C1 segment of cervical spinal cord (tissue), 14 donors: ENCODE measurements at places on chromosomes 3 and 15.
A peak's percentile ranks its signal among the peaks of the same experiment; 100 is the strongest.

GRCh38 chr15:99084965-99085364 lies 19.9 kb upstream of the SYNM start:
- DNase-seq: no peak

GRCh38 chr15:56045068-56045748 lies 51.8 kb upstream of the NEDD4 start:
- DNase-seq: no peak

DNA sequence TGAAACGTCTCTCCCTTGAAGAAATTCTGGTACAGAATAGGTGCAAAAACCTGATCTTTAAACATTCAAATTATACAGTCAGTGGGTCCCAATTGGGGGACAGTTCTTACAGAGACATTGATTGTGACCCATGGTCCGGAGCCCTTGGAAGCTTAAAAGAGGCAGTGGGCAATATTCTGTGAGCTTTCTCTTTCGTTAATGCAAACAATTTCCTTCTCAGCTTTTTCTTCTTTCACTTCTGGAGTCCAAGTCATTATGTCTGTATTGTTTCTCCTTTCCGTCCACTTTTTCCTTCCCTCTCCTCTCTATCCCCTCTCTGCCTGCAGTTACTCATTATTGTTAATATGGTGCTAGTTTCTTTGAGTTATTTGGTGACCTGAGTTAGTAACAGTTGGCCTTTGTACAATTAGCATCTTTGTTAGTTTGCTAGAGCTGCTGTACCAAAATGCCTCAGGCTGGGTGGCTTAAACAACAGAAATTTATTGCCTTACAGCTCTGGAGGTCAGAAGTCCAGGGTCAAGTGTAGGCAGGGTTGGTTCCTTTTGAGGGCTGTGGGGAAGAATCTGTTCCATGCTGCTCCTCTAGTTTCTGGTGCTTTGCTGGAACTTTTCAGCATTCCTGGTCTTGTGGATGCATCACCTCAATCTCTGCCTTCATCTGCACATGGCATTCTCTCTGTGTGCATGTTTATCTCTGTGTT lies 102.6 kb downstream of the GMPS start:
- DNase-seq: no peak

DNA sequence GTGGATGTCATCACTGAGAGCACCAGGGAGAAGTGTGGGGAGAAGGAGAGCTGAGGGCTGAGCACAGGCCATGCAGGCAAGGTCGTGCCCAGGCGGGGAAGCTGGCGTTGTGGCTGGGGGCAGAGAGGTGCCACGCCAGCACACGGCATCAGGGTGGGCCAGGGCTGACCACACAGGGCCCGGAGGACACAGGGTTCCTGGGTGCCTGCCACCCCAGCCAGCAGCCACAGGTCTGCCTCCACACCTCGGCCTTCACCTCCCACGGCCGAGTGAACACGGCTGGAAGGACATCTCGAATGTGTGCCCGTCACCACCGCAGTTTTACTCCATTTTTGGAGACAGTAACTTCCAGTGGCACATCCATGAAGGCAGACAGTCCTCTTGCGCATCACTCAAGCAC lies 77.1 kb downstream of the ATP10A start:
- DNase-seq: no peak

GRCh38 chr3:38837358-38837757 lies 21.3 kb upstream of the SCN10A start:
- no peak for DNase-seq

DNA sequence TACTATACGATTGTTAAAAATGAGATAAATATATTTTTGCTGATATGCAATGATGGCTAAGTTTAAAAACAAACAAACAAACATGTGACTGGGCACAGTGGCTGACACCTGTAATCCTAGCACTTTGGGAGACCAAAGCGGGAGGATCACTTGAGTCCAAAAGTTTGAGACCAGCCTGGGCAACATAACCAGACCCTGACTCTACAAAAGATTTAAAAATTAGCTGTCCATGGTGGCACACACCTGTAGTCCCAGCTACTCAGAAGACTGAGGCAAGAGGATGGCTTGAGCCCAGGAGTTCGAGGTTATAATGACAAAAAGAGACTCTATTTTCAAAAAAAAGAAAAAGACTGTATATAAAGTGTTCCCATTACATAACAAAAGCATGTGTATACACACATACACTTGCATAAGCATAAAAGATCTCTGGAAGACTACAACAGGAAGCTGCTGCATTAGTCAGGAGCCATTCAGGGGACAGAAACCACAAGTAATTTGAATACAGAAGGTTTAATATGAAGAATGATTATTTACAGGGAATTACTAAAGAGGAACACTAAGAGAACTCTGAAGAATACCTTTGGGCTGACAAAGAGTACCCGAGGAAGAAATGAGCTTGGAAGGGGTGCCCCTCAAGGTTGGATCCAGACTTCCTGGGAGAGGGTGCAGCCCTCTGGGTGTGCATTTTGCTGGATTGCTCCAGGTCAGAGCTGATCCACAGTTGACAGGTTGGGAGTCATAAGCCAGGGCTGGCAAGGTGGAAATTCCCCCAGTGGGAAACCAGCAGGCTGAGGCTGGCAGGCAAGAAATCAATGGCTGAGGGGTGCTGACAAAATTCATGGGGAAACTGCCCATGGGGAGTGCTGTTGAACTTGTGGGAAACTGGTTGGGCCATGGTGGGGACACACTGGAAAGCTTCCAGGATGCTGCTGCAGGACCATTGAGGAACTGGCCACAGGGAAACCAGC lies 9.3 kb upstream of the TM4SF18 start:
- no peak for DNase-seq

- DNase-seq: no peak
Observed at GRCh38 chr3:10964537-10965167, 27.9 kb upstream of the SLC6A1 start.

DNA sequence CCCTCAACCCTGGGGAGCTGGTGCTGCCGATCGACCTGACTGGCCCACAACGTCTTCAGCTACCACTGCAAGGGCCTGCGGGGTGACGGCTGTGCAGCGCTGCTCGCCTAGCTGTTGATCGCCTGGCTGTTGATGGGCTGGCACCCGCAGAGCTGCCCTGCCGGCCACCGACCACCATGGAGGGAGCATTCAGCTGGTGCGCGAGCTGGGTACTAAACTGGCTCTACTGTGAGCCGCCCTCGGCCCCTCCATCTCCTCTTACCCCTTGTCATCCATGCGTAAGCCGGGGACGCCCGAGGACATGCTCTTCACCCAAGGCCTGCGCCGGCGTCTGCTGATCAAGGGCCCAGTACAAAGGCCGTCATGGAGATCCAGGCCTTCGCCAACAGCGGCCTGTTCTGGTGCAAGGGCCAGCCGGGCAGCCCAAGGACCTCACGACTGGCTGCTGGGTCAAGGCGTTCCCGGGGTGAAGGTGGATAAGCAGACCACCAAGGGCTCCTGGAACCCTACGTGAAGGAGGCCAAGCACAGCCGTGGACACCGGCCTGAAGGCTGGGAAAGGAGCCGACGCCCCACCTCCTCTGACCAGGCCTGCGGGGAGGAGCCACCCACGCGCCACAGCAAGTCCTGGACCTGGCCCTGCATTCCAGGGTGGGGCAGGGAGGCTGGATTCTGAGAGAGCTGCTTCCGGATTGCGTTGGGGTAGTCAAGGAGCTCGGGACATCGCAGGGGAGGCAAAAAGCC lies 46.9 kb downstream of the SFMBT1 start:
- no peak for DNase-seq

DNA sequence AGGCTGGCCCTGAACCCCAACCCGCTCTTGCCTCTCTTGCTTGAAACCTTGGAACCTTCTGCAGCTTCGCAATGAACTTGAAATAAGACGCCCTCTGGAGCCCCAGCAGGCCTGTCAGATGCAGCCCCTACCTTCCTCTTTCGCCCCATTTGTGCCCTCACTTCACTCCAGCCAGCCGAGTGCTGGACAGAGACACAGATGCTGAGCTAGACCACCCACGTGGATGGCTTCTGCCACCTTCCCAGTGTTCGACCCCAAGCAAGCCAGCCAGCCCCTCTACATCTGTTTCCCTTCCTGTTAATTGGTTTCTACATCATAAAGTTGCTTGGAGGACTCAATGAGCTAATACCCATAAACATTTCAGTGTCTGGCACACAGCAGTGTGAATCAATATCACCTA lies 23.8 kb upstream of the SNRPA1 start:
- no peak for DNase-seq

GRCh38 chr15:76139368-76140073 lies 79.7 kb downstream of the TMEM266 start:
- DNase-seq: peak; percentile 54

DNA sequence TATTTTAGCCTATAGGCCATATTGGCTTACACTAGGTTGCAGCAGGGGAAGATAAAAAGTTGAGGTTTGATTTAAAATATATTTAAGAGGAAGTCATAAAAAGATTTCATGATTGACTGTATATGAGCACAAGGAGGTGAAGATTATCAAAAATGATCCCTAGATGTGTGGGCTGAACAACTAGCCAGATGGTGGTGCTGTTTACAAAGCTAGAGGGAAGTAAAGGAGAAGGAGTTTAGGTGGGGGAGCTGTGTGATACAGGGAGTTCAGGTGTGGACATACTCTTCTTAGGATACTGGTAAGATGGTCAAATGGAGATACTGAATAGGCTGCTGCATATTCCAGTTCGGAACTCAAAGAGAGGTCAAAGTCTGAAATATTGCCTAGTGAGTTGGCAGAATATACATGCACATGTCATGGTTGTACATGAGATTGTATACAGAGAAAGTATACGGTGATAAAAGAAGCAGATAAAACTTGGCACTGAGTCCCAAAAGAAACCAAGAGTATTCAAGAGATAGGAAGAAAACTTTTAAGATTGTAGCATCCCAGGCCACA lies 727.8 kb downstream of the NLGN1 start:
- DNase-seq: no peak

- no peak for DNase-seq
Observed at GRCh38 chr15:79381593-79381992, 50.5 kb upstream of the MINAR1 start.

DNA sequence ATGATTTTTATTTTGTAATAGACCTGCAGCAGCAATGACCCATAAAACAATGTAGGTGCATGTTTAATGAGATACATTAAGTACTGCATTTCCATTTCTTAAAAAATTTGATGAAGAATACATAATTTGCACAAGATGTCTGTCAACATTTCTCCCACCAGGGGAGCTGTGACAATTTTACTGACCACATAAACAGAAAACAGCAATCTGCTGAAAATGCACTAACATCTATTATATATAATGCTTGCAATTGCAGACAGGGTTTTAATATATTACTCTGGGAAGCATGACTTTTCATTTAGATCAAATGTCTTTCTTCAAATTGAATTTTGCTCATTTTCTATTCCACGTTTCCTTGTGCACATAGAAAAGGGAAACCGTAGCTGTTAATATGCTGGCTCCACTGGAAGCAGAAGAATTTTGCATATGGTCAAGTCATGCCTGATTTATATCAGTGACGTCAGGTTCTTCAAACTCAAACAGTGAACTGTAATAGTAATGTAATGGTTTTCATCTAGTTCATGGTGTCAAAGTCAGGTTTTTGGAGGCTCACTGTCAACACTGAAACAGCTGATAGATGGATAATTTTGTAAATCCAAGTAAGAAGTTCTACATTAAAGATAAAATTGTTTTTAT lies 79.8 kb upstream of the IGF1R start:
- no peak for DNase-seq

GRCh38 chr3:47479826-47480160 lies 4.1 kb upstream of the SCAP start:
- no peak for DNase-seq

DNA sequence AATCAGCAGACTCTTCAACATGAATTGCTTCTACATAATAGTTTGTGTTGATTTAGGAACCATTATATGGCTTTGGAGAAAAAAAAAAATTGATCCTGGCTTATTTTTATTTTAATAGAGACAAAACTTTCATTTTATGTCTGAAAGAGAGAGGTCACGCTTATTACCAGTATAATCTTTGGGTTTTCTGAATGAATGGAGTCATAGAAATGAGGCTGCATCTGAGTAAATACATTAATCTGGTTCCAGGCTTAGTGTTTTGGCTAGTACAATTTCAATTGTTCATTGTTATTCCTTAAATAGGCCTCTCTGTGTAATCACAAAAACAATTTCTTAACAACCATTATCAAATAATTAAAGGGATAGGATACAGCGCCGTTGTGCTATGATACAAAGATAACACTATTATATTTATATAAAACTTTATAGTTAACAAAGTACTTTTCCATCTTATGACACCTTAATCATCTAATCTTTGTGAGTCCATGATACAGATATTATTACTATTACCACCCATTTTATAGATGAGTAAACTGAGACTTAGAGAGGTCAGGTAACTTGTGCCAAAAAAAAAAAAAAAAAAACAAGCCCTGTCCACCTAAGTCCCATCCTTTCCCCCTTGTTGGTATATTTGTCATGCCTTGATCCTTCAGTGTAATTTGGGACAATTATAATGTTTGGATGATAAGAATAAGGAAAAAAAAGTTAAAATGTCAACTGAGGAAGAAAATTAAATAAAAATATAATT lies 41.8 kb upstream of the GOLM2 start:
- no peak for DNase-seq

DNA sequence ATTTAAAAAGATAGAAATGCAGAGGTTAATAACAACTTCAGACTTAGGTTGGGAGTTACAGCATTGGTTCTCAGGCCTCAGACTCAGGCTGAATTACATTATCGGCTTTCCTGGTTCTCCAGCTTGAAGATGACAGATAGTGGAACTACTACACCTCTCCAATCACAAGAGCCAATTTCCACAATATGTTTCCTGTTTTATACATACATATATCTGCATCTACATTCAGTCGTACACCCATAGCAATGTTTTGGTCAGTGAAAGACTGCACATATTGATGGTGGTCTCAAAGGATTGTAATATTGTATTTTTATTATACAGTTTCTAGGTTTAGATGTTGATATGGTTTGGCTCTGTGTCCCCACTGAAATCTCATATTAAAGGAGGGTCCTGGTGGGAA lies 35.4 kb downstream of the AADACL2 start:
- no peak for DNase-seq

DNA sequence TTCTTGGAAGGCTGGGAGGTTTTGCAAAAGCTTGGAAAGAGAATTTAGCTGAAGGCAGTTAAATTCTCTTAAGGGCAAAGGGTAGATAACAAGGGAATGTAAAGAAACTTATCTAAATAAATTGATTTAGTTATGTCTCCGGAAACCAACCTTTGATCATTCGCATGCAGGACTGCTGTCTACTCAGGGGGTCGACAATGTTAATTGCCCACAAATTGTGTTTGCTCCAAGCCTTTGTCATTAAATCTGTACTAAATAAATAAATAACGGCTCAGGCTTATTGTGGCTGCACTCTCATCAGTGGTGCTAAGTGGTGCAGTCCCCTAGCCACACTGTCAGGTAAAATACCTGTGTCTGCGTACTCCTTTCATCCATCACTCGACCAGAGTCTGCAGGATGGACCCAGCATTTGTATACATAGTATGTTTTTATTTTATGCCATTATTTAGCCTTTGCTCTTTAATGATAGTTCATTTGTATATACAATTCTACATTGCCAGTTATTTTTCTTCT lies 497.4 kb upstream of the RASGRP1 start:
- no peak for DNase-seq

GRCh38 chr3:121885386-121885785 lies 8.8 kb upstream of the SLC15A2 start:
- no peak for DNase-seq

DNA sequence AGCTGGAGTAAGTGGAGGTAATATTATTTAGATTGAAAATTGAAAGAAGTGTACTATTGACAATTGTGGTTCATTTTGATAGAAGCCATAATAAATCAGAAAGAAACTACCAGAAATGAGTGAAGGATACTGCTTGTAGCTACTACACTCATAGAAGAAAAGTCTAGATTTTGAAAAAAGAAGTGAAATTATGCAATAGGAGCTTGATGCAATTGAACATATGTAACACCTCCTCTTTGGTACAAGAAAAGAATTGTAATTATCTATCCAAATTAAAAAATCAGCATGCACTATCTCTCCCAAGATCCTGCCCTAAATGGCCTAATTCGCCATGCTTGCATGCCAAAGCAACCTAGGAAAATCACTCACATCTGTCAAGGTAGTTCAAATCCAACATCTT lies 51.1 kb upstream of the CD200R1L start:
- DNase-seq: no peak
